ENCODE measurements at places on chromosomes 1 and 21. TPM values are rescaled to one million over a fixed set of nuclear protein-coding genes. Genes with fewer than 3 reads are reported as not detected.

The PADI3 gene
- 0.12 TPM for total RNA-seq

The ADGRL2 gene
- total RNA-seq, result 3.4 TPM

DNA sequence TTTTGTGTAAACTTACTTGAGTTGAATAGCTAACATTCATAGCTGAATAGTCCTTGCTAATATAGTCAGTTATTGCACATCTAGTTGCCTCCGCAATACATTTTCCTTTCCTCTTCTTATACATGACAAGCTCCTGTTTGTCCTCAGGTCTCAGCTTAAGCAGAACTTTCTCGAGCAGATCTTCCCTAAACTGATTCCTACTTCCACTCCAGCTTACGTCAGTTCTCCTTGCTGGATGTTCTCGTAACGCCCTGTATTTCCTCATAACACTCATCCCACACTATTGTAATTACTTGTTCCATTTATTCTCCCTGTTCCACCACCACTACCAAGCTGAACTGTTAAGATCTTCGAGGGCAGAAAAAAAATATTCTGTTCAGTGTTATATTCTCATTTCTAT, 15.1 kb upstream of the OMA1 start:
- no peak for DNase-seq

DNA sequence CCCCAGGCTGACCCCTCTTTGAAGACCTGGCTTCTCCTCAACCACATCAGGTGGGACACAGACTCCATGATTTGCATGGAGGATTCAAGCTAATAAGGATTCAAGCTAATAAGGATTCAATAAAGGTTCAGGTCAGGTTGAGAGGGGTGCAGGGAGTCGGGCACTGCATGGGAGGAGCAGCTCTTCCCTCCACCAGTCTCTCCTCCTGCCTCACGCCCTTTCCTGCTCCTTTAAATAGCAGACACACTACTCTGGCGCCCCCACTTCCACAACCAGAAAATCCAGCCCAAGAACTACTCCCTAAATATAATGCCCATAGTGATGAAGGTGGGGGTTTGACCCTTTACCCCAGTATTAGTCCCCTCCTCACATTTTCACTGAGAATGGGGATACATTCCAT, 7.1 kb downstream of the MEX3A start:
- DNase-seq, result no peak

GRCh38 chr1:172951730-172952365, 98.9 kb downstream of the TNFSF18 start:
- DNase-seq, result peak; percentile 65

DNA sequence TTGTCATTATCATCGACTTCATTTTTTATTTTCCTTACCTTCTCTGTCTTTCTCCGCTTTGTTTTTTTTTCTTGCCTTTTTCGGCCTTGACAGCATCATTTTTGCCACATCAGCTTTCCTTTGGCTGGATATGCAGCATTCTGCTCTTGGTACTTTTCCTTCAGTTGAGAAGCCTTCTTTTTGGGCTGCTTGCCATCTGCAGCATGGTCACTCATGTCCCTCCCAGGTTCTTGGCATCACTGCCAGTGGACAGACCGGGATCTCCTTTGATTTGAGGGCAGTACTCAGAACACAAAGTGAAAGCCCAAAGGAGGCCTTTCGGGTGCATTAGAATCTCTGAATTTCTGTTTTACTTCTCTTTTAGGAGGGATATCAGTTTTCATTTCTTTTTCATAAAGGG, 3.7 kb upstream of the PARP1 start:
- DNase-seq, result no peak

DNA sequence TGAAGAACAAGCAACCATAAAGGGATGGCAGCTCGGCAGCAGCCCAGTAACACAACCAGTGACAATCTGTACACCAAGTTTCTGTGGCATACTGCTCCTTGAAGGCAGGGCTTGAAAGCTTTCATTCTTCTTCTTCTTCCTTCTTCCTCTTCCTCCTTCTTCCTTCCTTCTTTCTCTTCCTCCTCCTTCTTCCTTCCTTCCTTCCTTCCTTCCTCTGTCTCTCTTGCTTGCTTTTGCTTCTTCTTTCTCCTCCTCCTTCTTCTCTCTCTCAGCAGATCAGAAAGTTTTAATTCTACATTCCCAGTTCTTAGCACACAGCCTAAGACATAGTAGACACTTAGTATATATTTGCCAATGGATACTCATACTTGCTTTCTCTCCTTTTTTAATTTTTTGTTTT, 95.9 kb downstream of the GLUL start:
- no peak for DNase-seq

DNA sequence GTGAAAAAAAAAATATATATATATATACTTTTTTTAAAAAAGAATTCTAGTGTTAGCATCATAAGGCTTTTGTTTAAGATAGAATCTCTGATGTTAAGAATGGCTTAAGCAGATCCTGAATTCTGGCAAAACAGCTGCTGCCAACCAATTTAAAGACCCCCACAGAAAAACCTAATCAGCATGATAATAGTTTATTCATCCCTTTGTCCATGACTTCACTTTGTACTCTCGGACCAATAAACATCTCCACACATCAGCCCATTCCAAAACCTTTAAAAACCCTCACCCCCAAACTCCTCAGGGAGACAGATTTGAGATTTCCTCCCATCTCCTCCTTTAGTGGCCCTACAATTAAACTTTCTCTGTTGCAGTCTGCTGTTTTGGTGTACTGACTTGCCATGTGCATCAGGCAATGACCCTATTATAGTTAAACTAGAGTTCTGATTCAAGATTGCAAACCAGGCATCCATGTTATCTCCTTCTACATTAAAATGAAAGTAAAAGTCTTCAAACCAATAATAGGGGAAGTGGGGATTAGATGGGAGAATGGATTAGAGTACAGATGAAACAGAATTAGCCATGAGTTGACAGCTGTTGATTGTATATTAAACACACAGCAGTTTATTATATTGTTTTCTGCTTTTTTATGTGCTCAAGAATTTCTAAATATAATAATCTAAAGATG, 9.8 kb upstream of the PHTF1 start:
- no peak for DNase-seq

- no peak for DNase-seq
Observed at GRCh38 chr1:4452701-4453100, 201.7 kb upstream of the AJAP1 start.

GRCh38 chr1:193540511-193540910, 354.1 kb upstream of the B3GALT2 start:
- DNase-seq, result no peak

GRCh38 chr1:100584761-100585745, 47.1 kb downstream of the GPR88 start:
- DNase-seq, result peak; percentile 63

DNA sequence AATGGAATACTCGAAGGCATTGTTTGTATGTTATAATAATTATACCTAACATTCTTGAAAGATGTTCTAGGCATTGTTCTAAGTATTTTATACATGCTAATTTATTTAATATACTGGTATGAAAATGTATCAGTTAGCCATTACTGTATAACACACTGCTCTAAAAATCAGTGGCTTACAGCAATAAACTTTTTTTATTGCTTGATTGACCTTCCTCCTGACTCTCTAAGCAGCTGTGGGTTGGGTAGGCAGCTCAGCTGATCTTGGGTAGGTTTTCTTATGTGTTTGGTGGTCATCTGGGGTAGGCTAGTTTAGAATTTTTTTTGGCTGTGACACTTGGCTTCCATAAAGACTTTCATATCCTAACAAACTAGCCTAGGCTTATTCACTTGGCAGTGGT, 100.2 kb upstream of the SYT6 start:
- no peak for DNase-seq

- DNase-seq, result peak; percentile 68
Observed at GRCh38 chr1:219062161-219062560, 111.5 kb upstream of the LYPLAL1 start.
